Hypothalamus (tissue), 51 donors: ENCODE measurements at places on chromosomes 3 and 15.
A peak's percentile ranks its signal among the peaks of the same experiment; 100 is the strongest.

DNA sequence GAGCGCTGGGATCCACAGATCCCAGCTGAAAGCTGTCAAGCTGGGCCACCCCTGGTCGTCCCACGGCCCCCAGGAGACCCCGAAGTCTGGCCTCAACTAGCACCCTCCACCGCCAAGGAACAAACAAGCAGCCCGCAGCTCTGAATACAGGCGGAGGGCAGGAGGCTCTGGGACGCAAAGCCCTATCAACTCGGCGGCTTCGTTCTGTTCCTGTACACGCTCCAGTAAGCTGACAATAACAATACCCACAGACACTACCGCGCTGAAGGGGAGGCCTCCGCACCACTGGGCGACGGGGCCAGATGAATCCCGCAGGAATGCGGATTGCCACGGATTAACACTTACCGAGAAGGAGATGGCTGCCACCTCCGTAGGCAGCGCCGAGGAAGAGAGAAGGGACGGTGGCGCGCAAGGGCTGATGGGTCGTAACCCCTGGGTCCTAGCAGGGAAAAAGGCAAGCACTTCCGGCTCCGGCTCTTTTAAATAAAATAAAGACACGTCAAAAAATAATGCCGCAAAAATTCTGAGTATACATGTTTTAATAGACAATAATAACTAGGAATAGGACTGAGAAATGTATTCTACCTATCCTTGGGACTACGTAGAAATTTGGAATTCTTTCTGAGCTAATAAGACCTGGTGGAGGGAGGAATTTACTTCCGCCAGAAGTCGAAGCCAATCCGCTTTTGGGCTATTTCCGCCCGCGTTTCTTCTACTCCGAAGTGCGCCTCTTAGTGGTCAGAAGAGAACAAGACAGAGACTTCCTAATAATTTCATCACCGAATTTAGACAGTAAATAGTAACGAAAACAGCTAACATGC, at the start of gene RPL32:
Gene RPL32, minus strand, starts transcription at position 417 of the 821 bp plus-strand sequence. CDS start 1,328 bp downstream, outside the sequence.
- peak; percentile 47 for DNase-seq

- DNase-seq, result peak; percentile 2
Observed at GRCh38 chr3:62876064-62876463, 848 bp upstream of the CADPS start.

DNA sequence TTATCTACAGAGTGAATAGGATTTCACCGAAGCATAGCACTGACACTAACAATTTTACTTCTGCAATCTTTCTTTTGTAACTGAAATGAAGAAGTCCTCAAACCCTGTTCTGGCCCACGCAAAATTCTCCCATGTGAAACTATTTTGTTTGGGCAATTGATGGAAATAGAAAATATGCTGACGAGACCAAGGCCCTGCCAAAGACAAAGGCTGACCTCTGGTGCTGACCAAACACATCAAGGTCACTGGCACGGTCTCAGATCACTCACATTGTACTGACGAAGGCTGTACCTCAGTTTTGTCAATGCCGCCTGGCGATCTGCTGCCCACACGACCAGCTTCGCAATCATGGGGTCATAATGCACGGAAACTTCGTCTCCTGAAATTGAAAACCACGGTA, 58.4 kb upstream of the DCUN1D1 start:
- DNase-seq, result no peak

DNA sequence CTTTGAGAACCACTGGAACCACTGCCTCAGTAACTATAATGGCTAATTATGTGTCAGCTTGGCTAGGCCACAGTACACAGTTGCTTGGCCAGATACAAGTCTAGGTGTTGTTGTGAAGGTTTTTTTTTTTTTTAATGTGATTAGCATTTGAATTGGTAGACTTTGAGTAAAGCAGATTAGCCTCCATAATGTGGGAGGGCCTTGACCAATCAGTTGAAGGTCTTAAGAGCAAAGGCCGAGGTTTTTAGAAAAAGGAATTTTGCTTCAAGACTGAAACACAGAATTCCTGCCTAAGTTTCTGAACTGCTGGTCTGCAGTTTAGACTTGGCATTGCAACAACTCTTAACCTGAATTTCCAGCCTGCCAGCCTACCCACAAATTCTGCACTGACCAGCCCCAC, 451.6 kb upstream of the AZI2 start:
- DNase-seq, result no peak

GRCh38 chr15:90016721-90017120, 15.6 kb downstream of the ZNF710 start:
- DNase-seq, result no peak

DNA sequence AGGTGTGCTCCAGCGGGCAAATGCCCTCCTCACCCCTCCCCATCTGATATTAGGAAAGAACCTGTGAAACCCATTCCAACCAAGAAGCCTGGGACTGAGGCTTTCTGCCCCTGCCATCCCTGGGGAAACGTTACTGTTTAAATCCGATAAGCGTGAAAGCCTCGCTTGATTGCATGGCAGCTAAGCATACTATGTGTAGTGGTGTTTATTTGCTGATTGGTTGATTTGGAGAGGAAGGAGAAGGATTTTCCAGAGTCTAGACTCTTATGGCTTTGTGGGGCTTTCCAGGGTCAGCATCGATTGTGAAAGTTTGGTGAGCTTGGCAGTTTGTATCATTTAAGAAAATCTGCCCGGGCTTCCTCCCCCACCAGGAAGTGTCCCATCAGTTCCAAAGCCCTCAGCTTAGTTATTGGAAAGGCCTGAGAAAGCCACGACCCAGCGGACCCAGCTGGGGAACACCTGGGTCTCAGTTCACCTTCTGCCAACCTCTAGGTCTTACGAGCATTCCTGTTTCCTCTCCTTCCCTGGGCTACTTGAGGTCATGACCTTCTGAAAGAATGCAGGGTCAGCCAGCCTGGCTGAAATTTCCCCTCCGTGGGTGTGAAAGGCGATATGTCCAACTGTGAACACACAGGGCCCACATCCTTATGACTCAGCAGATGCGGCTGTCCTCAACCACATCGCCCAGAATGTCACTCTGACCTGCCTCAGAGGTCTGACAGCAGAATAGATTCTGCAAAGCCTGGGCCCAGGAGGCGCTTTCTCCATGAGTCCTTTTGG, 62.8 kb upstream of the HERC1 start:
- no peak for DNase-seq

DNA sequence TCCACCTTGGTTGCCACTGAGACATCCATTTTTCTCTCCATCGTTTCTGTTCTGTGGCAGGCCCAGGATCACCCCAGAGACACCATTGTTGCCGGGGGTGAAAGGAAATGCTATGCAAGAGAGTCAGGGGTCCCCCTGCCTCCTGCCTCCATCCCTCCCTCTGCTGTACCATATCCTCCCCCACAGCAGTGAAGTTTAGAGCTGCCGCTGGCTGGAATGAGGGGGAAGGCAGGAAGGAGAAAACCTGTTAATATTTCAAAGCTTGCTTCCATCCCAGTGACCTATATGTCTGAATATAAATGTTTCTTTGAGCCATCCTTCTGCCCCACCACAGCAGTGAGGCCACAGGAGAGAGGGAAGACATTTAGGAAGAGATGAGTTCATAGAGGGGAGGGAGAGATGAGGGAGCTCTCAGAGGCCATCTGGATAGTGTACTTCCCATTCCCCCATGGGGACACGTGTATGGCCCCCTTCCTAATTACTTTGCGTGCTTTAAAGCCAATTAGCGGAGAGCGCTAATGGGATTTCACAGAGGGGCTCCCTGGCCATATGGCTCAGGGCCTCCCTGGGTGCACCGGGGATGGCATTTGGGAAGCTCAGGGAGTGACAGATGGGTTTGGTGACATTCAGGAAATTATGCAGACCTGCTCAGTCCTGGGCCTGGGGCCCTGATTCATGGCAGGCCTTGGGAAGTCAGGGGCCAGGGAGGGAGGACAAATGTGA, 40.4 kb upstream of the CHRNB4 start:
- no peak for DNase-seq

GRCh38 chr3:72460205-72461174, 387.8 kb downstream of the SHQ1 start:
- no peak for DNase-seq

DNA sequence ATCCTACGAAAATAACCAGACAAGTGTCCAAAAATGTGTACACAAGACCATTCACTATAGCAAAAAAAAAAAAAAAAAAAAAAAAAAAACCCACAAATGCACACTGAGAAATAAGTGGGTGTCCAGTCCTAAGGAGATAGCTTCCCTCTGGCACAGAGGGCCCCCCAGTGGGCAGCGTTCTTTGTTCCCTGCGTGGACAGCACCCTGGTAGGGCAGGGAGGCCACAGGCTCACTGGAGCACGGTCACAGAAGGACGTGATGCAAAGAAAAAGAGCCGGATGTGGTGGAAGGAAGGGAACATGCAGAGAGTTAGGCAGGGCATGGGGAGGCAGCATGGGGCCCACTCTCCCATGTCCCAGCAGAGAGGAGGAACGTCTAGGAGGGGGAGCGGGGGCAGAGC, 210.7 kb upstream of the NSMCE3 start:
- DNase-seq, result no peak

GRCh38 chr3:161314836-161315395, 56.4 kb downstream of the SPTSSB start:
- no peak for DNase-seq

DNA sequence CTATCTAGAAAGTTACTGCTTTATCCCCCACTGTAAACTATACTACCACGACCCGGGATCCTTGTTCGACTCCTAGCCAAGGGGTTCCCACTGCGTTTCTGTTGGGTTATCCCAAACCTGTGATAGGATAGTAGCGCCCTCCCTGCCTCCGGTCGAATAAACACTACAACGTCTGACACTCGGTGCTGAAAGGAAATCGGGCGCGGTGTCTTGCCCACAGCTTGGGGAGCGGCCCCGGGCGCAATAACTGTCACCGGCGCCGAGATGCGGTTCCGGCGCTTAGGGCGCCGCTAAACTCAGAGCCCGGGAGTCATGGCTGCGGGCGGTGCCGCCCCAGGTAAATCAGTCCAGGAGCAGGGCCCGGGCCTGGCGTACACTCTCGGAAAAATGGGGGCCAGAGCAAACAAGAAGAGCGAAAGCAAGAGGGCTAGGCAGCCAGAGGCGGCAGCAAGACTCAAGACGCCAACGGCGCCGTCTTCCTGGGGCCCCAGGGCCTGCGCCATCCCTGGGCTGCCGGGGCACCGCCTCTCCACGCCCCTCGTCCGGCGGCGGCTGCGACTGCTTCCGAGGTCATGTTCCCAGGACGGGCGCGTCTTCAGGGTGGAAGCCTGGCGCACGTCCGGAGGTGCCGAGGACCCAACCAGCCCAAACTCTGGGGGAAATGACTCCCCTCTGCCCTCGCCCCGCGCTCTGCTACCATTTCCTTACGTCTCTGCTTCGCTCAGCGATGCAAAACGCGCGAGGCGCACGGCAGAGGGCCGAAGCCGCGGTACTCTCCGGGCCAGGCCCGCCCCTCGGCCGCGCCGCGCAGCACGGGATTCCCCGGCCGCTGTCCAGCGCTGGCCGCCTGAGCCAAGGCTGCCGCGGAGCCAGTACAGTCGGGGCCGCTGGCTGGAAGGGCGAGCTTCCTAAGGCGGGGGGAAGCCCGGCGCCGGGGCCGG, at the start of gene DUT:
Gene DUT, plus strand, starts transcription at position 575 of the 941 bp plus-strand sequence. Its CDS starts 87 bp downstream, at position 662.
- peak; percentile 56 for DNase-seq

- DNase-seq, result no peak
Observed at GRCh38 chr3:26962492-26963360, 340.2 kb downstream of the LRRC3B start.

DNA sequence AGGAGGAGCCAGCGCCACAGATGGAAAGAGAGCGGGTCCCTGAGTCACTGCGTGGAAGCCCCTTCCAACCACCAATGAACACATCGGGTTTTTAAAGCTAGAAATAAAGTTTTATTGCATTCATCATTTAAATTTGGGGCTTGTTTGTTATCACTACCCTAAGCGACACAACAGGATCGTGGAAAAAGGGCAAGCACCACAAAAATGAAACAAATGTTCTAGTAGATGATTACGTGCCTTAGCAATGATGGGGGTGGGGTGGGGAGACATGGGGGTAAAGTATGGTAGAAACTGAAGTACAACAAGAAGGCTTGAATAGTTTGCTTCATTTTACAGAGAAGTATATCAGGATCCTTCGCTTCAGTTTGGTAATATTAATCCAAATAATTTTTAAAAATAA, 221.6 kb upstream of the ATP10A start:
- no peak for DNase-seq

- no peak for DNase-seq
Observed at GRCh38 chr3:45321607-45322391, 66.6 kb upstream of the LARS2 start.

DNA sequence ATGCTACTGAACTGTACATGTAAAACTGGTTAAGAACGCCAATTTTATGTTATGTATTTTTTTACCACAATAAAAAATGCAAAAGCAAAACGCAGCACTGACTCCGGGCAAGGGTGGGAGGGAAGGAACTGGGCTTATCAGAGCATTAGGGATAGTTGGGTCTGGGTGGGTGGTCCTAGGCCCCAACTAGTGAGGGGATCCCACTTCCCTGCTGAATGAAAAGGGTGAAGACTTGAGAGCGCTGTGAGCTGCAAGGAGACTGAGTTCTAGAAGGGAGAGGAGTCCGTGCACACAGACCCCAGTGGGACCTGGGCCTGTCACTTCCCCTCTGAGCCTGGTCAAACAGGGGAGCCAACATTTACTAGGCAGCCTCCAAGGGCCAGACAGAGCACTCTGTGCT, 98.6 kb downstream of the TPRA1 start:
- DNase-seq, result no peak
